PC-3 (cell line): ENCODE measurements at places on chromosomes 16 and 17. TPM values are rescaled to one million over a fixed set of nuclear protein-coding genes. Genes with fewer than 3 reads are reported as not detected.

DNA sequence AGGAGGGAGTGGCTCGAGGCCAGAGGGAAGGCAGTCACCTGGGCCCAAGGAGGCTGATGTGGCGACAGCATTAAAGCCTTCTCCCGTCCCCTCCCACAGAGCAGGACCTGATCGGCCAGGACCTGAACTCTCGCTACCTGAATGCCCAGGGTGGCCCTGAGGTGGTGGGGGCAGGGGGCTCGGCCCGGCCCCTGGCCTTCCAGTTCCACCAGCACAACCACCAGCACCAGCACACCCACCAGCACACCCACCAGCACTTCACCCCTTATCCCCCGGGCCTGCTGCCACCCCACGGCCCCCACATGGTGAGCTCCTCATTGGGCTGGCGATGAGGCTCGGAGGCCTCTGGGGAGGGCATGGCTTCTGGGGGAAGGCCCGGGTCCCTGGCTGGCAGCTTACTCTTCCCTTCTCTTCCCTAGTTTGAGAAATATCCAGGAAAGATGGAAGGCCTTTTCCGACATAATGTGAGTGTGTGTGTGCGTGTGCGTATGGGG lies 6.4 kb downstream of the FBRS start:
- H3K27me3 ChIP-seq = no peaks in the 10 kb centered on the region
- H3K27ac ChIP-seq = no peak overlapping the region
- no peak overlapping the region for H3K4me3 ChIP-seq
- H3K4me1 ChIP-seq = peaks cover 13% of the 10 kb centered on the region

- H3K4me1 ChIP-seq = no peaks in the 10 kb centered on the region
- H3K36me3 ChIP-seq = peaks cover under 1% of the 10 kb centered on the region; the same call in 1 of the 2 replicates
- no peak overlapping the region for H3K4me3 ChIP-seq
Measured at GRCh38 chr16:14263011-14263410, 191.9 kb downstream of the MRTFB start.

GRCh38 chr16:81730090-81731051 lies 48.7 kb upstream of the PLCG2 start:
- no peaks in the 10 kb centered on the region; the same call in 1 of the 2 replicates for H3K4me1 ChIP-seq
- DNase-seq = peak; percentile 44
- no peaks in the 10 kb centered on the region for H3K36me3 ChIP-seq
- H3K4me3 ChIP-seq = peak overlapping the region; percentile 16; the same call in 1 of the 2 replicates

The SDK2 gene
- total RNA-seq = 0.07 TPM in 1 of 2 replicates, not detected in the other

The SLC4A1 gene
- not detected in 2 replicates for total RNA-seq

The KLHL10 gene
- not detected in 2 replicates for total RNA-seq
